HT1080 (cell line): ENCODE measurements at places on chromosomes 12 and 14.

DNA sequence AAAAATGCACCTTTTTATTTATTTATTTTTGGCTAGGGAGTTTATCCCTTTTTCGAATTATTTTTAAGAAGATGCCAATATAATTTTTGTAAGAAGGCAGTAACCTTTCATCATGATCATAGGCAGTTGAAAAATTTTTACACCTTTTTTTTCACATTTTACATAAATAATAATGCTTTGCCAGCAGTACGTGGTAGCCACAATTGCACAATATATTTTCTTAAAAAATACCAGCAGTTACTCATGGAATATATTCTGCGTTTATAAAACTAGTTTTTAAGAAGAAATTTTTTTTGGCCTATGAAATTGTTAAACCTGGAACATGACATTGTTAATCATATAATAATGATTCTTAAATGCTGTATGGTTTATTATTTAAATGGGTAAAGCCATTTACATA lies 14.9 kb upstream of the SNAPC1 start:
- no peak for DNase-seq

DNA sequence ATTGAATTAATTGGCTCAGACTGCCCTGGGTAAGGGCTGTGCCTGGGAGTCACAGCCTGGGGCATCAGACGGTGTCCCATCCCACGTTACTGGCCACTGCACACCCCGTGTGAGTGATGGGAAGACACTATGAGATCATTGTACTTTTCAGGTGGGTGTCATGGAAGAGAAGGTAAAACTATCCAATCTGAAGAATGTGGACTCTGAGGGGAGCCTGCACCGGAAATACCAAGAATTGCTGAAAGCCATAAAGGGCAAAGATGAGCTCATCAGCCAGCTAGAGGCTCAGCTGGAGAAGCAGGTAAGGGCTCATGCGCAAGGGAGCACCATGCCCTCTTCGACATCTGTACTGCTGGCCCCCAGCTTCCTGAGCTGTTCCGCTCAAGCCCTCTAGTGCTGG lies 24.0 kb downstream of the PLEKHH1 start:
- DNase-seq: peak; percentile 90

DNA sequence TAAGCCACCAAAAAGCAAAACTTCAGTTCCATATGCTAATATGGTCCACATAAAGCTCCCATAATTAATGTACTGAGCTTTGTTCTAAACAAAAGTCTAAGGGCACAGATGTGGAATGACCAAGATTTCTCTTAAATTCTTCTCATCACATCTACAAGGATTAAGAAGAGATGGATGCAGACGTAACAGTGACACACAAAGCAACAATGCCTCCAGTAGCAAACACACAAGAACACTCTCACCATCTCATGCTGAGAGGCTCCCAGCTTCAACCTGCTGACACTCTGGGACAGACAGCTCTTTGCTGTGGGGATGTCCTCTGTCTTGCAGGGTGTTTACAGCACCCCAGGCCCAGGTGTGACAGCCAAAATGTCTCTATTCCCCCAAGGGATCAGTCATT lies 48.2 kb downstream of the SETD3 start:
- no peak for DNase-seq

GRCh38 chr12:1022032-1022970 lies 31.3 kb downstream of the ERC1 start:
- no peak for DNase-seq

DNA sequence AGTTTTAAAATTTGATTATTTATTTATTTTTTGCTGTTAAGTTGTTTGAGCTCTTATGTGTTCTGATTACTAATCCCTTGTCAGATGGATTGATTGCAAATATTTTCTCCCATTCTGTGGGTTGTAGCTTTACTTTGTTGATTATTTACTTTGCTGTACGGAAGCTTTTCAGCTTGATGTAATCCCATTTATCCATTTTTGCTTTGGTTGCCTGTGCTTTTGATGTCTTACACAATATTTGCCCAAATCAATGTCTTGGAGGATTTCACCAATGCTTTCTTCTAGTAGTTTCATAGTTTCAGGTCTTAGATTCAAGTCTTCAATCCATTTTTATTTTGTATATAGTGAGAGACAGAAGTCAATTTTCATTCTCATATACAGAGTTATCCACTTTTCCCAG lies 56.5 kb upstream of the PCNX4 start:
- no peak for DNase-seq

- no peak for DNase-seq
Measured at GRCh38 chr12:5739917-5740316, 205.1 kb downstream of the ANO2 start.

DNA sequence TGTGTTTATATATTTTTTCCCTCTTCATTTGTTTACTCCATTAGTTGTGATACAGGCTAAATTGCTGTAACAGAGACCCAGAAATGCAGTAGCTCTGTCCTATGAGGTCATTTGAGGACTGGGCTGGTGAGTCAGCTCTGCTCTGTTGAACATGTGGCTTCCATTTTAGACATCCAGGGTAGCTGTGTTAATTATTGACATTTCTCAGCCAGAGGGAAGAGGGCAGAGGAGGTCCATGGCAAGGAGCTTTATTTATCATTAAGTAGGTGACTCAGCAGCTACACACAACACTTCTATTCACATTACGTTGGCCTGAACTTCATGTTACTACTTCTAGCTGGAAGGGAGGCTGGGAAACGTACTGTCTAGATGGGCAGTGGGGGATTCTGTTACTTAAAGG lies 85.4 kb downstream of the PTCSC3 start:
- peak; percentile 88 for DNase-seq

- peak; percentile 59 for DNase-seq
Measured at GRCh38 chr14:53432378-53432802, 279.3 kb upstream of the DDHD1 start.

- DNase-seq: no peak
Measured at GRCh38 chr12:98591209-98591608, 2.3 kb upstream of the SLC25A3 start.

GRCh38 chr12:54749191-54749818 lies 101.1 kb upstream of the DCD start:
- DNase-seq: peak; percentile 5

GRCh38 chr14:39469094-39469710 lies 37.0 kb upstream of the FBXO33 start:
- peak; percentile 22 for DNase-seq

DNA sequence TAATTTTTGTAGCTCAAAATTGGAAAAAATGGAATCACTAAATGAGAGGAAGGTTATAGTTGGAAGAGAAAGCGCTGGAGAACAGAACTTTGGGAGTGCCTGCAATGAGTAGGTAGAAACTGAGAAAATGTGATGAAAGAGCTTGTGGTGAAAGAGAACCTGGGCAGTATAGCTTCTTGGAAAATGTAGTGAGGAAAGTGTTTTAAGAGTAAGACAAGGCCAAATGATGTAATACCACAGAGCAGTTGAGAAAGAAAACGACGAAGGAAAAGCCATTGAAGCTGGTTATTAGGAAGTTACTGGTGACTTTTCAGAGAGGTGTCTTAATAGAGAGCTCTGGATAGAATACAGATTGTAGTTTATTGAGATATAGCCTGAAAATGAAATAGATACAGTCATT lies 255.3 kb downstream of the AEBP2 start:
- no peak for DNase-seq

DNA sequence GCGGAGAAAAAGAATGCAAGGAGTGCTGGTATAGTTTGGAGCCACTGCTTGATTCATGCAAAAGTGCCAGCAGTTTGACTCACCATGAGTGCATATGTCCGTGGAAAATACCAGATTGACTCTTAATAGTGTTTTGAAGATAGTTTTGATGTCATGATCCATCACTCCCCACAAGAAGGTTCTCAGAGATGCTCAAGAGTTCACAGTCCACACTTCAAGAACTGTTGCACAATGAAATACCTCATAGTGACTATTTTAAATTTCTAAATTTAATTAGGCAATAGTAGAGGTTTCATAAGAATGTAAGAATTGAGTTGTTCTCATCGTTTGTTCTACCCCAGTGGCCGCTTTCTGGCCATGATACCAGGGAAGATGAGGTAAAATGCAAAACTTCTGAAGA lies 286.6 kb upstream of the RGS6 start:
- DNase-seq: no peak

- DNase-seq: no peak
Measured at GRCh38 chr14:98022541-98023520, 1225.6 kb downstream of the VRK1 start.
